ENCODE measurements at places on chromosomes 16 and 17.

DNA sequence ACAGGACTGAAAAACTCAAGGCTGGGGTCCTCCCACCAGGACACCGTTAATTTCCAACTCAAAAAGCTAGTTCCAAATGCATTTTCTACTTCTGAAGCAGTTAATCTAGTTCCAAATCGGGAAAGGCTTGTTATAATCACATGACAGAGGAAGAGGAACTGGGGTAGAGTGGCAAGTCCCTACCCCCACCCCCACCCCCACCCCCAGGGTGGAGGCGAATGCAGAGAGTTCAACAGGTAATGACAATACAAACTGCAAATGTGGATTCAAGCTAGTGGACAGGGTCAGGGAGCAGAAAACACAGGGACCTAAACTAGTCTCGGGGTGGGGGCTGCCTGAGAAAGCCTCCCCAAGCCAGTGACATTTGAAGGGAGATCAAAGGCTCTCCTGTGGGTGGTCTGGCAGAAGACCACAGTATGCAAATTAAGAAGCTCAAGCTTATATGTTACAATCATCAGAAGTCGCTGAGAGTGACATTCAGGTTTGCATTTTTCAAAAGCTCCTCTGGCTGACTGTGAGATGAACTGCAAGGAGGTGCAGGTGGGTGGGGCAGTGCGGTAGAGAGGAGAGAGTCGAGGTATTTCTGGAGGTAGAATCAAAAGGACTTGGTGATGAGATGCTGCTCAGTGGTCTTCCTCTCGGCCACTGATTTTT lies 56.4 kb upstream of the SLC25A19 start:
- no peak for DNase-seq

DNA sequence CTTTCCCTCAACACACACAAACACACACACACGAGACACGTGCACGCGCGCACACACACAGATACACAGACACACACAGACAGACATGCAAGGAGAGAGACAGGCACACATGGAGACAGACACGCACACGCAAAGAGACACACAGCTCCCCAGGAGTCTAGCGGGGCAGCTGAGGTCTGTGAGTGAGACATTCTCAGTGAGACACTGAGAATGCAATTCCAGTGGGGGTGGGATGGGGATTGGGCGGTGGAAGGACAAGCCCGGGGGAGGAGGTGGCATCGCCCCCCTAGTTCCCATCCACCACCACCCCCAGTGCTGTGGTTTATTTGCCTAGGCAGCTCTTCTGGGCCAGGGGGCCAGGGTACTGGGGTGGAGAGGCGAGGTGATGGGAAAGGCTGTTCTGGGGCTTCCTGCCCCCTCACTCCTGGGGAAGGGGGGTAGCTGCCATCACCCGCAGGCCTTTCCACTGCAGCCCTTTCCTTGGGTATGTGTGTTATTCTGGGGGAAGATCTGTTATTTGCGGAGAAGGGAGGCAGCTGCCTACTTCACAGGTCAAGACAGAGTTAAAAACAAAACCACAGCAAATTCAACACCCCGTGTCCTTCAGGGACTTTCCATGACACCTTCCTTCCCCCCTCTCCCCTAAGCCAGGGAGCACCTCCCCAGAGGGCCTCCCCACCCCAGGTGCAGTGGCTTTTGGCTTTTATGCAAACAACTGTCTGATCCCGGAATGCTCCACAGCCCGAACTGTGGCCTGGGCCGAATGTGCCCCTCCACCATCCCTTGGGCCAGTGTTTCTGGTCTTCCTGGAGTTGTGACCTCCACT lies 18.0 kb downstream of the GRB7 start:
- no peak for DNase-seq

DNA sequence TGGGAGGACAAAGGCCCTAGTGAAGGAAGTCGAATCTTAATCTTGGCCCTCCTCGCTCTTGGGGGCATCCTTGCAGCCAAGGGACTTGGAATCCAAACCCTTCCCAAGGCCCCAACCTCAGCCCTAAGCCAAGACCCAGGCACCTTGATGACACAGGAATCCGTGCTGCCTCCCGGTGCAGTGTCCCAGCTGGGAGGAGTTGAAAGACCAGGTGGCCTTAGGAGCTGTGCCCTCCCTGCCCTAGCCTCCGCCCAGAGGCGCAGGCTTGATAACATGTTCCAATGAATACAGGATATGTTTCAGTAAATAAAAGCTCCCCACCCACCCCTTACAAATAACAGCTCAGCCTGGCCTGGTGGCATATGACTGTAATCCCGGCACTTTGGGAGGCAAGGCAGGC lies at the start of gene CHST5:
CHST5 (minus strand) TSS at position 208 of the 400 bp plus-strand sequence. CDS start 5,724 bp downstream, outside the sequence.
- DNase-seq = no peak

DNA sequence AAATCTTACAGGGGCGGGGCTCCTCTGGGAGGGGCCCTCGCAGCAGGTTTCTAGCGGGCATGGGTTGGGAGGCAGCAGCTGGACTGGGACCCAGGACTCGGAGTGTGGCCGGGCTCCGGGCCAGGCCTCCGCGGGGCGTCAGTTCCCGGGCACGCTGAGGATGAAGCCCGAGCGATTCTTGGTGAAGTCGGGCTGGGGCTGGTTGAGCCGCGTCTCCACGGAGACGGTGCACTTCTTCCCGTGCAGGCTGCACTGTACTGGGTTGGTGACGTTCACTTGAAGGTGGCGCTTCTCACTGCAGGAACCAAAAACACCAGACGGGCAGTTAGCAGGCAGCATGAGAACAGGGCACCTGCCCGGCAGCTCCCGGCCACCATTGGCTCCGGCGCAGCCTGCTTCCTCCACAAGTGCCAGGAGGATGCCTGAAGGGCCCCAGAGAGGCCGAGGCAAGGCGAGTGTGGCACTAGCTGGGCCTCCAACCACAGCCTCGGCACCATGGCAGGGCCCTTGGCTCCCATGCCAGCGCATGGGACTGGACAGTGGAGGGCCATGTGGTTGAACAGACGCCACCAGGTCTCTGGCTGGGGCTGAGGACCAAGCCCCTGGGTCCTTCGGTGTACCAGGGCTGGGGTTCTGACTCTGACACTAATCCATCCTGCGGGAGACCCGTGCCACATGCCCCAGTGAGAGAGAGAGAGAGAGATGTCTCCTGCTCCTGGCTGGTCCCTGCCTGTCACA lies 8.0 kb downstream of the CDK5R1 start:
- DNase-seq = no peak

DNA sequence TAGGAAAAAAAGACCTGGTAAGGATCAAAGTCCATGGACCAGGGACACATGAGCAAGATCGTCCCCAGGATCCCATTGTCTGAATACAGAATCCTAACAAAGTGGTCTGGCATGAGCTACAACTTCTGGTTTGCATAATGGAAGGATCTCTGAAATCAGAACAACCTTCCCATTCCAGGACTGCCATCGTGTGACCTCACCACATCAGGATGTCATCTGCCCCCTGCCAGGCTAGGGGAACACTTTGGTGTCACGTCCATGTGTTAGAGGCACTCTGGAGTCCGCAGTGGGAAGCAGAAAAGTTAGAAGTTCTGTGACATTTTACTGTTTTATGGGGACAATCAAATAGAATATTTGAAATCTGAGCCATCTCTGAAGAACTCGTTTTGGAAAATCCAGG lies 160.7 kb downstream of the RGS9 start:
- DNase-seq = no peak

DNA sequence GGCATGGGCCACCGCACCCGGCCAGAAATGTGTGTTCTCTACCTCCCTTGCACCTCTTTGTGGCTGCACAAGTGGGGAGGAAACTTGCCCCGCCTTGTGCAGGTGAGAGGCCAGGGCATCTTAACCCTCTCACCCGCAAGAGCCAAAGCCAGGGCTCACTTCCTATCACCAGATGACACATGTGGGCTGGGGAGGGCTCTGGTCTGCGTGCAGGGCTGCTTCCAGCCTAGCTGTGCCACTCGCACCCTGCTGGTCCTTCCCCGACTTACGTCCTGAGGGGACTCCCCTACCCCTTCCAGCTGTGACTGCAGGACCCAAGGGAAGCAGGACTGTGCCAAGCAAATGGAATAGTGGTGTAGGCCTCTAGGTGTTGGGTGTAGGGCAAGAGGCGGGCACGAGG lies 6.9 kb downstream of the MIEF2 start:
- no peak for DNase-seq

- no peak for DNase-seq
These were observed 4.8 kb downstream of the PPP1R9B start for GRCh38 chr17:50145532-50146229.

- DNase-seq = no peak
These were observed 5.7 kb downstream of the NECAB2 start for GRCh38 chr16:83973581-83974385.

- DNase-seq = no peak
These were observed 2.7 kb downstream of the DDX5 start for GRCh38 chr17:64503341-64503740.

DNA sequence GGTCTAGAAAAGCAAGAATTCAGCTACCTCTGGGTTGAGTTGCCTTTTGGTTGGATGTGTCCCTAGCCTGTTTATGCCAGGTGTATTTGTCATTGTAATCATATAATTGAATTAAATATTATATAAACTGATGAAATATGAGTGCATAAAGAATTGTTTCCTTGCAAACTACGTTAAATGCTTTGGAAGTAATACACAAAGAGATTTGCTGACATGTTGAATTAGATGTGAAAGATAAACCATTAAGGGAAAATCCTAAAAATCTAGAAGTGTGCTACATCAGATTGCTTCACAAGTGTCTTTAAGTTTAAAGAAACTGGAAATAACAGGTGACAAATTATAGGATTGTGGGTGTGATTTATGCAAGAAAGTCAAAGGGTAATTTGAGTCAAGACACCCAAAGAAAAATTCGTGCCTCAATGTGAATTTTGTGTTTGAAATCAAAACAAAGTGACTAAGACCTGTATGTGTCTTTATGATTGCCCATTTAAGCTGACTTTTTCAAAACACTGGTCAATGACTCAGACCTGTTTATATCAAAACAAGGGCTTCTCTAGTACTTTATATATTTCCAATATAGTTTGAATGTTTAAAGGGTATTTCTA lies 5.1 kb upstream of the PYY start:
- DNase-seq = no peak
